ENCODE measurements at places on chromosomes 2 and 18.

GRCh38 chr2:2714408-2714807, 383.3 kb upstream of the MYT1L start:
- DNase-seq: no peak

DNA sequence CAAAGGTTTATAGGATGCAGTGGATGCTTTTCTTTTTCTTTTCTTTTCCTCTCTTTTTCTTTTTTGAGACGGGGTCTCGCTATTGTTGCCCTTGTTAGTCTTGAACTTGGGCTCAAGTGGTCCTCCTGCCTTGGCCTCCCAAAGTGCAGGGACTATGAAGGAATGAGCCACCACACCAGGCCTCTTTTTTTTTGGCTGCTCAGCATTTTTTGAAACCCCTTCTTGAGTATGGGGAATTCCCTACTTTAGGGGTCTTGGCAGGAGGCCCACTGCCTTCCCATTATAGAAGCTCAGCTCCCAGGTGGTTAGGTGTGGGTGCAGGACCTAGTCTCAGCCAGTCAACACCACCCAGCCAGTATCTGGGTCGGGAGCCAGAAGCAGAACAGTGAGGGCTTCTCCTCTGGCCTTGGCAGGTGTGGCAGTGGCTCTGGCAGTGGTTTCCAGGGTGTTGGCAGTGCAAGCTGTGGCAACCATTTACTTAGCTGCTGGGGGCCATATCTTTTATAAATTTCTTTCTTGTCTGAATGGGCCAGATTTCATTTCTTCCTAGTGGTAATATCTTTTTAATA, 51.4 kb upstream of the ACYP2 start:
- DNase-seq: no peak

DNA sequence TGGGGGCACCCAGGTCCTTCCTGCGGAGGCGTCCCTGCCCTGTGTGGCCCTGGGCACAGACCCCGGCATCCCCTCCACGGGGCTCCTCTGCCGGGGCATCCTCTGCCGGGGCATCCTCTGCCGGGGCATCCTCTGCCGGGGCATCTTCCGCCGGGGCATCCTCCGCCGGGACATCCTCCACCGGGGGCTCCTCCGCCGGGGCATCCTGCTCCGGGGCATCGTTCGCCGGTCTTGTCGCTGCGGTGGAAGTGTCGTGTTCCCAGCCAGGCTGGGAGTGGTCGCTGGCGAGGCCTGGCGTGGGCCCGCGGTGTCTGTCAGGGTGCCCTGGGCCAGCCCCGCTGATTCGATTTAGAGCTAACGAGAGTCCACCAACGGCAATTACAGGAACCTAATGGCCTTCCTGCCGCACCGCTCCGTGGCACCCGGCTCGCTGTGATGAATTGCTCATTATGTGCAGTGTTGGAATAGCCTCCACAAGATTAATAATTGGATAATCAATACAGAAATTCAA, 115.1 kb downstream of the NFATC1 start:
- DNase-seq: no peak

DNA sequence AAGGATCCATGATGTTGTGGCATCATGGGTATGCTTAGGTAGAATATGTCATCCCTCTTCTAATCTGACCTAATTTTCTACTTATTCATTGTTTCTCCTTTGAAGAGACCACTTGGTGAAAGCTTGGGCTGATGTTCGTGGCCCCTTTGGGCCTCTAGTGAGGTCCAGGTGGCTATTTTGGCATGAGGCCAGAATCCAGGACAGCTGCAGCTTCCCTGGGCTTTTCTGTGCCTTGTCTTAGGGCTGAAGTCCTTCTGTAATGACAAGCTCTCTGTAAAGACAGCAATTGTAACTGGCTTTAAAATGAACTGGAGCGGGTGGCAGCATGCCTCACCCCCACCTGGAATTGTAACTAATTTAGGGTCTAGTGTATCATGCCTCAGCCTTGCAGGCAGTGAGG, 15.6 kb upstream of the MC2R start:
- no peak for DNase-seq

DNA sequence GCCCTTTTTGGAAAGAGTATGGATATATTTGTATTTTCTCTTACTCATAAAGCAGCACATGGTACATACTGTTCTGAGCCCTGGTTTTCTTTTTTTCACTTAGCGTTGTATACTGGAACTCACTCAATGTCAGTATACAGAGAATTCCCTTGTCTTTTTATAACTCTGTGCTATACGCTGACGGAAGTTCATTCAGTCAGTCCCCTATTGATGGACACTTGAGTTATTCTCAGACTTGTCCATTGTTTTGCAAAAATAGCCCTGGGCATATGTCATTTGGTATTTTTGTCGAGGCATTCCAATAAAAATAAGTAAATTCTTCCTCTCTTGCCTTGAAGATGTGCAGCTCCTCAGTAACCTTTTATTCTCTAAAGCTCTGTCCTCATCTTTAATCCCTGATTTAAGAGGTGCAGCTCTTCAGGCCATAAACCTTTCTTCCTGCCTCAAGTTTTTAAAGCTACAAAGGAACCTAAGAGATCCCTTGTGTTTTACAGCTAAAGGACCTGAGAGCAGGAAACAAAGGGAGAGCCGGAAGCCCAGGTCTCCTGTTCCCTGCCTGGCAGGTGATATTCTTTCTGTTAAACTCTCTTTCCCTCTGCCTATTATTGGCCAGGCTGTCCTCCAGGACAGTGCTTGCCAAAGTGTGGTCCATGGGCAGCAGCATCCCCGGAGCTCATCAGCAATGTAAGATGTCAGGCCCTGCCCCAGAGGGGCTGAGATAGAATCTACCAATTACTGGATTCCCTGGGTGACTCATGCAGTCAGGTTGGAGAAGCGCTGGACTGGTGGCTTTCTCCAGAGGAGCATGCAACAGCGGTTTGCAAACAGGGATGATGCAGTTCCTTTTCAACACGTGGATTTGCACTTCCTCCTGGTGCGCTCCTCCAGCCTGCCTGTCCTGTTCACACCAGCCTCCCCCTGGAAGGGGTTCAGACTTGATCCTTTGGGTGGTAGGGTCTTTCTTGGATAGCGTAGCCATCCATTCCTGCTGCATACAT, 158.0 kb downstream of the NEDD4L start:
- DNase-seq: no peak

Data from KG1 (cell line).